Trophoblast cell (in vitro differentiated cells and primary cell): ENCODE measurements at places on chromosomes 16 and 17.

DNA sequence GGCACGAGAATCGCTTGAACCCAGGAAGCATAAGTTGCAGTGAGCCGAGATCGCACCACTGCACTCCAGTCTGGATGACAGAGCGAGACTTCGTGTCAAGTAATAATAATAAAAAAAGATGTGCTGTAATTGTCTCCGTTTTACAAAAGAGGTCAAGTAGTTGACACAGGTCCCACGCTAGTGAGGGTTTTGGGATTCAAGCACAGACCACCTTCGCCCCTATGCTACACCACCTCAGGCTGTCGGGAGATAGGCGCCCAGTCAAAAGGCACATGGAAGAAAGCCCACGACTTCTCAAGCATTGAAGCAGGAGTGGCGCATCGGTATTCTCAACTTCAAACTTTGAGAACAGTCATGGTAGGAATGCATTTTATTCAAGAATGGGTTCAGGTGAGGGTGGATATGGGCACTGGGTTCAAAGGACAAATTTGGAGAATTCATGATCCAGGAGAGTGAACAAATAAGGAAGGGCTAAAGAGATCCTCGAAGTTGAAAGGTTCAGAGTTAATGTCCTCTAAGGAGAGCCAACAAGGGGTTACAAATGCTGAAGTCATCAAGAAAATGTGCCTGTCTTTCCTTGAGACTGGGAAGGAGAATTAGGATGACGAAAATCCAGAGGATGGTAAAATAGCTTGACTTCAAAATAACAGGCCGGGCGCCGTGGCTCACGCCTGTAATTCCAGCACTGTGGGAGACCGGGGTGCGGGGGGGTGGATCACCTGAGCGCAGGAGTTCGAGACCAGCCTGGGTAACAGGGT, 1.4 kb upstream of the AMZ2 start:
- DNase-seq = no peak

DNA sequence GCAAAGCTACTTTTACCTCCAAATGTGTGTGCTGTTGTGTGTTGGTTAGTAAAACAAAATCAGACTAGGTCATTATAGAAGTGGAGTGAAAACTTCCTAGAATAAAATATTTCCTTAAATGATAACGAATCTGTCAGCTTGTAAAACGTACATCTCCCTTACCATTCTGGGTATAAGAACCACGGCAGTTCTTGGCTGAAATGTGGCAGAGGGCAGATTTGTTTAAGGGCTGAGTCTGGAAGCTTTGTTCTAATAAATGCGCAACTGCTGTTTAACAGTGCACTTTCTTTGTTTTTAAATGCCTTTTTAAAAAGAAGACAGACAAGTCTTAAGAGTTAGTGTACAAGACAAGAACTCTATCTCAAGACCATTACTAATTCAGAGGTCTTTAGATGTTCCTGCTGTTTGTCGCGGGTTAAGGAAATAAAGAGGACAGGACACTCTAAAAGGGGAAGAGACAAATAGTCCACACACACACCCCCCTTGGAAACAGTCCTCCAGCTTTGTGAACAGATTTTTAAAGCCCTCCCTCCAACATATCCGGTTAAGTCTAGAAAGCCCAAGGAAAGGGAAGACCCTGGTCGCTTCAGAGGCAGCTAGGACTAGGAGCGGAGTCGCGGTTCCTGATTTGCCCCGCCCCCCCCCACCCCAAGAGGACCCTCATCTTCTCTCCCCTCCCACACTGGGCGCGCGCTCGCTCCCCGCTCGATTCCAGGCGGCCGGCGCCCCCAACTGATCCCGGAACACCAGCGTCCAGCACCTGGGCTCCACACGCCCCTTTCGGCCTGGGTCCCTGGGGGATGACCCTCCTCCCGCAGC, 658 bp downstream of the SYNRG start:
- peak; percentile 23 for DNase-seq

DNA sequence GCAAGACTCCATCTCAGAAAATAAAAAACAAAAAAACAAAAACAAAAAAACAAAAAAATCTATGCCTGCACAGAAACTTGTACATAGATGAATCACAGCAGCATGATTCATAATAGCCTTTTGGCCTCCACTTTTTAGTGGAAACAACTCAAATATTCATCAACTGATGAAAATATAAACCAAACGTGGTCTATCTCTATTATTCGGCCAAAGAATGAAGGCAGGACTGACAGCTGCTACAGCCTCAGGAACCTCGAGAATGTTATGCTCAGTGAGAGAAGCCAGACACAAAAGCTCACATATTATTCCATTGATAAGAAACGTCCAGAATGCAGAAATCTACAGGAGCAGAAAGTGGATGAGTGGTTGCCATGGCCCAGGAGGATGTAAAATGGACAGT, 19.8 kb downstream of the PPL start:
- DNase-seq = no peak

DNA sequence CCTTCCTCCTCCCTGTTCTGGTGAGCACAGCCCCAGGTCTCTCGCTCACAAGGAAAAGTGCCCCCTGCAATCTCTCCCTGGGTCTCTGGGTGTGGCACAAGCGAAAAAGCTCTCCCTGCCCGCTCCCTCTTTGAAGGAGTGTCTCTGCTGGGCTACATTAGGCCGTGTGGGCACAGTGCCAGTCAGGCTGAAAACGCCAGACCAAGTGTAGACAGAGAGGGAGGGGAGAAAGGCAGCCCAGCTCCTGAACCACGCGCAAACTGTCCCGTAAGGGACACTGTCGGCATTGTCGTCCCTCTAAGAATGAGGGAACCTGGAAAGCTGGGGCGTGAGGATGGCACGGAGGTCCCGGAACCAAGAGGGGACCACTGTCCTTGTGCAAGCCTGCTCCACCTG, 3.9 kb downstream of the SMIM5 start:
- DNase-seq = no peak

- DNase-seq = no peak
Measured at GRCh38 chr16:74026373-74027281, 270.0 kb upstream of the PSMD7 start.
